ENCODE measurements at places on chromosomes 1 and 21.
A peak's percentile ranks its signal among the peaks of the same experiment; 100 is the strongest.

DNA sequence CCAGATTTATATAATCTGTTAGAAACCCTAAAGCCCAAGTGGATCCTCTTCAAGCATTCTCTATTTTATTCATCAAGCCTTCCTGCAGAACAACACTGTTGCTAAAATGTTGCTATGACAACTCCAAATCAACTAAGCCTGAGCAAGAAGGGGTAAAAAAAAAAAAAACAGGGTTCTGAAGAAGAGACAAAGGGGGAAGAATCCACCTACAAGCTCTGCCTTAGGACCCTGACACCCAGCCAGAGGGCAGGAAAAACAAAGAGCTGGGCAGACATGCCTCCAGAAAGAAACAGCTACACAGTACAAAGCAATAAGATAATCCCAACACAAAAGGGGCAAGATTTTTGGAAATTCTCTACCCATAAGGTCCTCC is 1.3 kb downstream of the USF1 start:
- no peak for DNase-seq

- no peak for DNase-seq
Observed at GRCh38 chr21:32712043-32712442, 15.8 kb downstream of the SYNJ1 start.

- DNase-seq = no peak
Observed at GRCh38 chr21:28832013-28832714, 160.5 kb downstream of the LTN1 start.

DNA sequence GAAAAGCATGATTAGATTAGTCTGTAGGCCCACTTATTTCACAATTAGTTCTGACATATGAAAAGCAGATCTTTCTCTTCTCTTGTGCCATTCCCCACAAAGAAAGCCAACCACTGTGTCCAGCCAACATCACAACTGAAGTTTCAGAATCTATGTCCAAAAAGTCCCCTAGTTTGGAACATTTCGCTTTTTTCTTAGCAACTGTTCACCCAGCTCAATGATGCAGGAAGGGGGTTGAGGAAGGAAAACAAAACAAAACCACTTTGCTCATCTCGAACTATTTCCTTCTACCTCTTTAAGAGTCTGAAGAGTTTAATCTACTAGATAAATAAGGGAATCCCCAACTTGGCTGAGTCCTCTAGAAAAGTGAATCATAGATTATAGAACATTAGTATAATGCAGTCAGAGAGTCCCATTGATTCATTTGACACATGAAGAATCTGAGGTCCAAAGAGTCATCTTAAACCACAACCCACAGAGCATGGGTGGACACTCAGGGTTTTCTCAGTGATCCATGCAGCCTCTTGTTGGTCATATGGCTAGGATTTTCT is 159.3 kb upstream of the SGIP1 start:
- DNase-seq = no peak

DNA sequence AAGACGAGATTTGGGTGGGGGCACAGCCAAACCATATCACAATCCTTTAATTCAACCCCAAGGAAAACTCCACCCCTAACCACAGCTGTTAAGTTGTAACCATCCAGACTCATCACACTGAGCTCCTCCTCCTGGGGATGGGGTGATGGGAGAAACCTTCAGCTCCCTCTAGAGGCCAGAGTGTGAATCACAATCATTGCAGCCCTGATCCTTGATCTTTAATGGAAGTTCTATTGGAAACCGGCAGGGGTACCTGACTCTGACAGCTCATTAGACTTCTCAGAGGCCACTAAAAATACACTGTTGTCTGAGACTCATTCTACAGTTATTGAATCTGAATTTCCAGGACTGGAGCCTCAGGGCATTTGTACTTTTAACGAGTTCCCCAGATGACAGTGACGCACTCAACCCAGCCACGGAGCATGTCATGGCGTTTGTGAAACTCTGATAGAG is 127.2 kb downstream of the IGSF21 start:
- DNase-seq = peak; percentile 33

DNA sequence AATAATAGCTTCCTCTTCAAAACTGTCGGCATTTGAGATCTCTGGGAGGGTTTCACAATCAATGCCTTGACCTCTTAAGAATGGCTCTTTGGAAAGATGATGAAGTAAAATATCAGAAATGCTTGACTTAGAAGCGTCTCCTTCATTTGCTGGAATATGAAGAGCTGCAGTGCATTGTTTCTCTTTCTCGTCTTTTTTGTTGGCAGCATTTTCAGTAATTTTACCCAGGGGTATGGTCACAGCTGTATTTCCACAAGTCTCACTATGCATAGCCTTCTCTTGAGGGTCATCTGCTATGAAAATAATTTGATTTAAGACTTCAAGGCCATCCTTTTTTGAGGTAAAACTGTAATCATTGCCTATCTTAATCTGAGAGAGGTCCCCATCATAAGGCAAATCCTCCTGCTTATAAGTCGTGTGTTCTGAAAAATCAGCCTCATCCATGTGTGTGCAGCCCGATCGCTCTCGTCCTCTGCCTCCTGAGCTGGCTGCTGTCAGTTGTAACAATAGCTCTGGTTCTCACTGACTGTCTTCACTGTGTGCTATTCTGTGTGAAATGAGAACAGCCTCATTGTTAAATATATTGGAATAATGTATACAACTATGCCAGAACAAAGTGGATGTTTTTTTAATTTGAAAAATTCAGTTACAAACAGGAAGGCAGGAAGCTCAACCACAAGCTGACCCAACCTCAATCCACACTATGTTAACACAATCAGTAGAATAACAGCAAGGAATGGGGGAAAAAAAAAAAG is 4.5 kb downstream of the AKNAD1 start:
- no peak for DNase-seq

DNA sequence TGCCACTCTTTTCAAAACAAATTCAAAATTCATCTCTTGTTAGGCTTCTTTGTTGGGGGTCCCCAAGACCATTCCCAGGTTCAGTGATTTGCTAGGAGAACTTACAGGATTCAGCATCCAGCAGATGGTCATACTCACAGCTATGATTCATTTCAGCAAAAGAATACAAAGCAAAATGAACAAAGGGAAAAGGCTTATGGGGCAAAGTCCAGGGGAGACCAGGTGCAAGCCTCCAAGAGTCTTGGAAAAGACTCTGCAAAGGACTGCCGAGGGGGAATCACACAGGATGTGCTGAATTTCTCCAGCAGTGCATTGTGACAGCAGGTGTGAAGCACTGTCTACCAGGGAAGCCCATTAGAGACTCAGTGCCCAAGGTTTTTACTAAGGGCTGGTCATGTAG is 7.3 kb downstream of the TRAF5 start:
- no peak for DNase-seq

GRCh38 chr1:6002714-6003501 is 10.7 kb upstream of the NPHP4 start:
- DNase-seq = no peak

DNA sequence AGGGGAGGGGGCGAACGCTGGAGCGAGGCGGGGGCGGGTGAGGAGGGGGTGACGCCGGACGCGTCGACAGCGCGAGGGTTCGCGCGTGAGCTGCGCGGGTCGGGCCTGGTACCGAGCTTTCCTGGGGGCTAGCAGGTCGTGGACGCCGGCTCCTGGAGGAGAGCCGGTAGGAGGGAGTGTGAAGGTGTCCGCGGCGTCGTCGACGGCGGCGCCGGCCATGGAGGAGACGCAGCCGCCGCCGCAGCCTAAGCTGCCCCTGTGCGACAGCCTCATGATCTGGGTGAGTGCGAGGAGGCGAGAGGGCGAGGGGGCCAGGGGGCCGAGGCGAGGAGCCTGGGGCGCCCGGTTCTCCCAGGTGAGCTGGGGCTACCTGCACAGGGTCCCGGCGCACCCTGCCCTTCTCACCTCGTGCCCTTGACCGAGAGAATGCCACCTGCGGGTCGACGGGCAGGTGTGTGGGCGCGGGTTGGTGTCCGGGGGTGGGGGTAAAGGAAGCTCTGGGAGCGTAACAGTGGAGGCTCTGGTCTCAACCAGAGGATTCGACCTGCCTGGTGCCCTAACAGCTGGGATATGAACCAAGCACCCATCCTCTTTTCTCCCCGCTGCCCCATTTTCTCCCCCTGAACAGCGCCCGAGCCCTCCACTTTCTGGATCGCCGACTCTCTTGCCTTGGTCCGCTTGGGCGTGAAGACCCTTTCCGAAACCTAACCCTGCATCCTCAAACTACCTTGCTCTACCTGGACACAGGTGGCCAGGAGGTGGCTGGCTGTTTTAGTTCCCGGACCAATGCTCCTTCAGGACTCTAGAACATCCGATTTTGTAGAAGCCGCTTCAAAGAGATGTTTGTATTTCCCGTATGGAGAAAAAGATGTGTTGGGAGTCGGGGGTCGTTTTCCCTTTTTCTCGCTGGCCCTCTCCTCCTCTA is at the start of gene HOOK1:
Gene HOOK1 (plus strand): TSS at position 49 of the 925 bp plus-strand sequence. CDS start 169 bp downstream, at position 218.
- peak; percentile 1 for DNase-seq

GRCh38 chr1:243496187-243496646 is 240.4 kb downstream of the SDCCAG8 start:
- DNase-seq = no peak

DNA sequence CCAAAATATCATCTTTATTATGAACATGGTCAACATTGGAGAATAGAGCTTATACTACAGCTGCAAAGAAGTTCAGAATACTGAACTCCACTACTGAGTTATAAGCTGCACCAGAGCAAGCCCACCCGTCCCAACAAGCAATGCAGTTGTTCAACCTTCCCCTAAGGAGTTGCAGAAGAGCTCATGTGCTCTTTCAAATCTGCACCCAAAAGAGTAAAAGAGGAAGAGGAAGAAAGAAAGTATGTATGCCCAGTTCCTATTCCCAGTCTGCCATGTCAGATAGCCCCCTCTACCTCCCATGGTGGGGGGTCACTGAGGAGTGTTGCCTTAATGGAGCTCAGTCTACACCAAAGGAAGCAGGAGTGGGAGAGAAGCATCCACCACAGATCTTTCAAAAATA is 6.9 kb downstream of the C1orf162 start:
- no peak for DNase-seq

DNA sequence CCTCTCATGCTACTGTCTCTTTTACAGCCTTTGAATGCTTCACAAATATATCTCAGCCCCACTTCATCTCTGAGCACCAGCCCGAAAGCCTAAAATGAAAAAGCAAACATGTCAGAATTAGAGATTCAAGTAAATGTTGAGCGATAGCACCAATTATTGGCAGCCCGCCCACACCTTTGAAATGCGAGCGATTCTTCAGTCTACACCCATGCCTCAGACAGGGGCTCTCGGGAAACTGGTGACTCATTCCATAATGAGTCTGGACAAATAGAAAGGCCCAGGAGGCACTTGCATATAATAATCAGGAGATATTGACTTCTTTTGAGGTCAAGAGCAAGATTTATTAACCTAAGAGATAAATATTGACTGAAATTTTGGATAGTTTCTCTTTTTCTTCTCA is 487.3 kb upstream of the PTBP2 start:
- DNase-seq = no peak
